ENCODE measurements at places on chromosomes 1 and 21.

DNA sequence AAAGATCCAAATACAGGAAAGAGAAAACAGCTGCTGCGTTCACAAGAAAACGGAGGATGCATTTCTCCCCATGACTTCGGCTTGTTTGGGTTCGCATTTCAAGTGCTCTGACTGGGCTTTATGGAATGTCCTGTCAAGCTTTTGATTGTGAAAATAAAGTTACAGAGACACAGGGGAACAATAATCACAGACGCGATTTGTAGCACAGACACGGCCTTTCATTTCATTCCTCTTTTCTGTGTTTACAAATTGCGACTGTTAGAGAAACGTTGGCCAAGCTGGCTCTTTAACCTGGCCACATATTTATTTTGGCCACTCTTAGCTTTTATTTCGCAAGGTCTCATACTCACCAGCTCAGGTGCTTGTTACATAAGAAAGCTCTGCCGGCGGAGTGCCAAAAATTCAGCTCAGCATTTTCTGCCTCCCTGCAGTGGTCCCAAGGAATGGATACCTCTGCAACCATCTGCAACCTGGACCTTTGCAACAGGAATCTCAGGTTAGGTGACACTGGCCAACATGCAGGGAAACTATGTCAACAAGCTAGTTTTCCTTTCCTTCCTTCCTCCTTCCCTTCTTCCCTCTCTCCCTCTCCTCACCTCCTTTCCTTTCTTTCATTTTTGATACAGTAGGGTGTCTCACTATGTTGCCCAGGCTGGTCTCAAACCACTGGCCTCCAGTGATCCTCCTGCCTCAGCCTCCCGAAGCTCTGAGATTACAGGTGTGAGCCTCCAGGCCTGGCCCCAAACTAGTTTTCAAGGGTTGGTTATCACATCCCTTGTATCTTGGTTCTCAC lies 58.2 kb upstream of the SLC45A1 start:
- DNase-seq, result no peak

GRCh38 chr1:221939607-221940006 lies 197.7 kb upstream of the DUSP10 start:
- no peak for DNase-seq

DNA sequence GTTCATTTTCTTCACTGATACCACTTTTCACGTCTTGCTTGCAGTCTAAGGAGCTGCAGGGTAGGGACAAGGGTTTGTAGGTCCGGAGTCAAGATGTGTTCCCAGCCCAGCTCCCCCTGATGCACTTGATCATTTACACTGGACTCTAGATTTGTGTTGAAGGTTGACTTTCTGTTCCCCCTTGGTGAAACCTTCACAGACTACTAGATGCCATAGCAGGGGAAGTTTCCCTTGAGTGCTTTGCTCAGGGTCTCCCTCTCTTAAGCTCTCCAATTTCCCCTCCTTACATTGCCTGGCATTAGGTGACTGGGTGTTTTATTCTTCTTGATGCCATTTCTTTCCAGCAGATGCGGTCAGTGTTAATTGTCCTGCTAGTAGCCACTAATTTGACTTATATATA lies 8.0 kb upstream of the RAB3GAP2 start:
- no peak for DNase-seq

DNA sequence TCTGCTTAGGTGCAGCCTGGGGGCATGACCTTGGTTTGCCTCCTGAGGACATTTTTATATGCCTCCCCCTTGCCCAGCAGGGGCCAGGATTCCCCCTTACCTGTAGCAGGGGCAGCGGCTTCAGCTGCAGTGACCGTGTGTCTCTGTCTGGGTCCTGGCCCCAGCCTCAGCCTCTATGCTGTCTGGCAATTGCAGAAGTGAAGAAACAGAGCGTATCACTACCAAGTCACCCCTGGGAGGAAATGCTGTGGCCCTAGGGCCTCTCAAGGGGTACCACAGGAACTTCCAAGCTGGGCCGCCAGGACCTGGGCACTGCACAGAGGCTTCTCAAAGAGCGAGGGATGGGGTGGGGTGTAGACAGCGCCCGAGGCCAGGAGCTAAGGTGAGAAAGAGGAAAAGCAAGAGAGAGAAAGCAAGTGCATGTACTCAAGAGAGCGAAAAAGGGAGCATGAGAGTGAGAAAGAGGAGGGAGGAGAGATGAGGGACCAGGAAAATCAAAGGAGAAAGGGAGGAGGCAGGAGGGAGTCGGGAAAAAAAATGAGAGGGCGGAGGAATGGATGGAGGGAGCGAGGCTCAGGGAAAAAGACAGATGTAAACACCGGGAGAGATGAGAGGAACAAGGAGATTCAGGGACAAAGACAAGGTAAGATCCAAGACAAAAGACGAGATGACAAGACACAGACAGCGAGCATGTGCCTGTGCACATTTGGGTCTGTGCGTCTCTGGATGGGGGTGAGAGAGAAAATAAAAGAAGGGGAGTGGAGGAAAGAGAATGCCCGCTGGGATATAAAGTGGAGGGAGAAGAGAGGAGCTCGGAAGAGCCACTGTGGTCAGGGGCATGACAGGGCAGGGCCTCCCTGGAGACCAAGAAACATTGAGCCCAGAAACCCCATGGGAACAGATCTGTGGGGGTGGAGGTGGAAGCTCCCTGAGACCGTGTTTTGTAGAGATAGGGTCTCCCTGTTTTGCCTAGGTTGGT lies at the start of gene PTAFR:
Gene PTAFR, minus strand, starts transcription at position 199 of the 979 bp plus-strand sequence. CDS start 25,669 bp downstream, outside the sequence.
- no peak for DNase-seq
